Femur (tissue), 1 donor: ENCODE measurements at places on chromosomes 7 and 10.

DNA sequence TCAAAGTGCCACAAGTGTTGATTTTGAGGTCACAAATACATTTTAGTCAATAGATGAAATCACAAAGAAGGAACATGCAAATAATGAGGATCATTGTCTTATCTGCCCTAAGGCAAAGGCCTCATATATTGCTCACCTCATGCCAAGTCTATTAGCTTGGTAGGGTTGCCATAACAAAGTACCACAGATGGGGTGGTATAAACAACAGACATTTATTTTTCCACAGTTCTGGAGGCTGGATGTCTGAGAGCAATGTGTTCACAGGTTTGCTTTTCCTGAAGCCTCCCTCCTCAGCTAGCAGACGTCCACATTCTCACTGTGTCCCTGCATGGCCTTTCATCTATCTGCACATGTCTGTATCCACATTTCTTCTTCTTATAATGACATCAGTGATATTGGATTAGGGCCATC, 59.6 kb downstream of the RELN start:
- no peak for DNase-seq

GRCh38 chr10:95356190-95356955, 65.6 kb upstream of the PDLIM1 start:
- no peak for DNase-seq

DNA sequence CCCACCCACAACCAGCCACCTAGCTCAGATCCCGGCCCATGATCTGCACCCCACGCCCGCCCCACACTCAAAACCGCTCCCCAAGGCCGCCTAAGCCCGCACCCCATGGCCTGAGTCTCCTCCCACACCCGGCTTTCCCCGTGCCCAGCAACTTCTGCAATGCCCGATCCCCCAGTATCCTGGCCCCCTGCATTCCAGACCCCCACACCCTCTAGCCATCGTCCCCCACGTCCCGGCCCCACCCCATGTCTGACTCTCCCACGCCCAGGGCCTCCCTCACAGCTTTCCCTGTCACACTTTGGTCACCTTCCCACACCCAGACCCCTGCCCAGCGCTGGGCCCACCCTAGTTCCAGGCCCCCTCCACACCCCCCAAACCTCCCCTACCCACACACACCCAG, 20.1 kb upstream of the FXYD4 start:
- no peak for DNase-seq

DNA sequence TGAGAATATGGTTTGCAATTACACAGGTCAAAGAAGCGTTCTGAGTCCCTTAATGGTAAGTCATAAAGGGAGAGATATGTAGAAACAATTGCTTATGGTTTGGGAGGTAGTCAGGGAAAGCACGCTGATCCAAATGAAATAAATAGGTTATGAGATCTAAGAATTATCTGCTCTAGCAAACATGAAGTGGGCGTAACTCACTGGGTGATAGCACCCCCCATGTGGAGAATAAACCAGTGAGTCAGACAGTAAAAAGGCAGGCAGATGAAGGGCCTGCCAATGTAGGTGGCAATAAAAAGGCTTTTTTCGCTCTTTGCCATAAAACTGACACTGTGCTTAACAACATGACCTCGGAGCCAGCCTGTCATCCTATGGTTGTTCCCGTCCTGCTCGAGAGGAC, 306.9 kb downstream of the GLRX3 start:
- DNase-seq: no peak

GRCh38 chr7:107946451-107946850, 55.5 kb downstream of the DLD start:
- DNase-seq: no peak

GRCh38 chr10:98815039-98815885, 368.5 kb upstream of the HPS1 start:
- DNase-seq: no peak

DNA sequence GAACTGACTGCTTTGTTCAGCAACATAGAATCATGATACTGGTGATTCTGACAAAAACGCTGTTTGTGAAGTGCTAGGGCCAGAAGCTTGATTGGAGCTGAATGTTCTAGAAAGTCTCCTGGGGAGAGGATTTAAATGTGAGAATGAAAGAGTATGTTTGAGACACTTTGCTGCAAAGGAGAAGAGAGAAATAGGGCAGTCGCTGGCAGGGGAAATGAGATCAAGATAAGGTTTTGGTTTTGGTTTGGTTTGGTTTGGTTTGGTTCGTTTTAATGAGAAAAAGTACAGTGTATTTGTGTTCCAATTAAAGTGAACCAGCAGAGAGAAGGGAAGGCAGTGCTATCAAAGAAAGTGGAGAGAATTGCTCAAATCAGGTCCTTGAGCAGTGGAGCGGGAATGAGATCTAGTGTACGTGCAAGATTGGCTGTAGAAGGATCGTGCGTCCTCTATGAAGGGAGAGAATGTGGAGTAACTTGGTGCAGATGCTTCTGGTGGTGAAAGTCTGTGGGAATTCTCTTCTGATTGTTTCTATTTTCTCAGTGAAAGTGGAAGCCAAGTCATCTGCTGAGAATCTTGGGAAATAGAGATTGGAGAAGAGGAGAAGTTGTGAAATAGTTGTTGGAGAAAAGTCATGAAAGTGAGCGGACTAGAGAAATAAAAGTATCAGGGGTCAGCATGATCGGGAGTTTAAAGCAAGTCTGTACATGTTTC, 270.5 kb downstream of the CCDC3 start:
- no peak for DNase-seq

- no peak for DNase-seq
Observed at GRCh38 chr7:55070271-55070743, 51.5 kb downstream of the EGFR start.

GRCh38 chr7:2031451-2031845, 201.3 kb downstream of the MAD1L1 start:
- DNase-seq: peak; percentile 10

GRCh38 chr10:83935911-83936310, 203.4 kb upstream of the GHITM start:
- no peak for DNase-seq

- DNase-seq: peak; percentile 30
Observed at GRCh38 chr10:68184546-68184945, 47.4 kb downstream of the ATOH7 start.

DNA sequence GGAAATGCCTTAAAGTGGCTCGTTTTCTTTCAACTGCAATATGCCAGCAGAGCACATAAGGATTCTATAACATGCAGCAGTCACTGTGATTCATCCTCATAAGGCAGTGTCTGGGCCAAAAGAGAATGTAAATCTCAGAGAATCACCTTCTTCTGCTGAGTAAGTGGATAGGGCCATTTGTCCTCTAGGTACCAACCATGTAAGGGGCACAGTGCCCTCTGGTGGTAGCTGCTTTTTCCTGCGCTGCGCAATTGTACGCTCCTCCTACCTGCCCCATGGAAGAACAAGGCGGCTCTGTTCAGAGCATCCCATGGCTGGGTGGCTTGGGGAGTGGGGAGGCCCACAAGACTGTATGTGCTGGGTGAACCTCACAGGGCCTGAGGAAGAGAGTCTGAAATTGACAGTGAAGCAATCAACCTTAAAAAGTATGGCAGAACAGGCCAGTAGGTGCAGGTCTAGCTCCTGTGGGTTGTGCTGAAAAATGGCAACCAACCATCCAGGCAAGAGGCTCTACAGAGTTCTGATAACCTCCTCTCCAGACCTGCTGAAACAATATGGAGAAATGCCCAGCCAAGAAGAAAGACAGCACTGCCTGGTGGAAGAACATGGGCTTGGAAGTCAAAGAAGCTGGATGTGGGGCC, 78.6 kb upstream of the C10orf90 start:
- DNase-seq: peak; percentile 76

DNA sequence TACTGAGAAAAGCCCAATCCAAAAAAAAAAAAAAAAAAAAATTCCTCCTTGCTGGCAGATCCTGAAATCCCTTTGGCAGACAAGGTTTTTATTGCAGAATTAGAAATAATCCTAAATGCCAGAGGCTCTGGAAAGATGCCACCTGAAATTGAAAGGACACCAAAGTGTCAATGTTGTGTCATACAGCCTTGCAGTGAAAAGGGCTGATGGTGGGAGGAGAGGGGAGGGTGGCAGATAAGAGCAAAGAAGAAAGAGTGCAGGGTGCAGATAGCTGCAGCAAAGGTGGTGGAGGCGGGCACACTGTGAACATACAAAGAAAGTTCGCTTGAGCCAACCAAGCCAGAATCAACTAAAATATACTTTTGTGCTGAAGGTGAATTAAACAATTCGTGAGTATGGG, 8.2 kb upstream of the OPTN start:
- DNase-seq: no peak

GRCh38 chr7:33744293-33745075, 160.9 kb upstream of the BMPER start:
- DNase-seq: no peak

- no peak for DNase-seq
Observed at GRCh38 chr10:48442809-48443177, 136.3 kb downstream of the MAPK8 start.

DNA sequence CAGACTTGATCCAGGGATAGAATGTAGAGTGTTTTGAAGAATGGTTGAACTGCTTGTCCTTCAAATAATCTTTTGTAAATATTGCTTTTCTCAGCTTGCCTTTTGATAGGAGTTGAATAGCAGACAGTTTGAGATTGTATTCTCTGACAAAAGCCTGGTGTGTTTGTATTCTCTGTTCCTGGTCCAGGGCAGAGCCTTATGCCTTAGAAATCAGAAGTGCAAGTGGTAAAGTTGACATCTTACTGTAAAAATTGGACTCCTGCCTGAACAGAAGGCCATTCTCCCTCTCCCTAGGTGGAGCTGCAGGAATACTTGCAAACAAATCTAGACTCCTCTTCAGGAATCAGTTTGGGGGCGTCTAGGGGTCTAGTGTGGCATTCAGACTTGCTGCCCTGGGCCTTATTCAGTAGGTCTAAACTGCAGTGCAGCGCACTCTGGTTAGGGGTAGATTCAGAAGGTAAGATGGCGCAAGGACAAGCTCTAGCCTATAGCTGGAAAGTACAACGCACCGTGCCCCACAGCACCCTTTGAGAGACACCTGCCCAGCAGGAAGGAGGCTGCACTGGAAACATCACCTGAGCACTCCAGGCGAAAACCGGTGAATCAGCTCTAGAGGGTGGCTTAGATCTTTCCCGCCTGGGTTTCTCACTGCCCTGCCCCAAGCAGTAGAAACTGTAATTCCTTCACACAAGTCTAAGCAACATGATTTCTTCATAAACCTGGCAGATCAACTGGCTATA, 608.5 kb upstream of the GALNT17 start:
- DNase-seq: no peak

- no peak for DNase-seq
Observed at GRCh38 chr7:98177553-98177952, 33.7 kb upstream of the BHLHA15 start.
